ENCODE measurements at places on chromosomes 11 and 22. TPM values are rescaled to one million over a fixed set of nuclear protein-coding genes. Genes with fewer than 3 reads are reported as not detected.

The MFNG gene
- total RNA-seq: 0.36 TPM

- peak; percentile 95 for DNase-seq
These were observed 26.5 kb downstream of the SCGB1A1 start for GRCh38 chr11:62445314-62445740.

GRCh38 chr11:62931499-62932278, 10.5 kb upstream of the CHRM1 start:
- no peak for DNase-seq

The RASD2 gene
- total RNA-seq: 0.09 TPM

The SLC1A2 gene
- 23.6 TPM for total RNA-seq

DNA sequence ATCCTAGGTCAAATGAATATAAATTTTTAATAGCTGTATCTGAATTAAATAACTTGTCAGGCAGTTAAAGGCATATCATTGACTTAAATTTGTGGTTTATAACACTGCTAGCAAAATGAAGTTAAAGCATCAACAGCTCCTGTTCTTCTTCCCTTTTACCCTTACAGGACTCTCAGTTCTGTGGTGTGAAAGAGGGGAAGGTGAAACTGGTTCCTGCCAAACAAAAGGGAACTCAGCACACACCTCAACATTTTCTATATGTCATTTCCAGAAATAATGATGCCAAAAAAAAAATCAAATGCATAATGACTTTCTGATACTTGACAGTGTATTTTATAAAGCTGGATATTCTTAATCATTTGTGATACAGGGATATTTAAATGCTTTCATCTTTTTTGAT, 21.2 kb downstream of the ARL14EP start:
- no peak for DNase-seq

- no peak for DNase-seq
These were observed 106.3 kb downstream of the KCNQ1 start for GRCh38 chr11:2551131-2551530.

The SNX19 gene
- total RNA-seq: 122 TPM

GRCh38 chr22:39728236-39728860, 157.8 kb downstream of the CACNA1I start:
- no peak for DNase-seq

- no peak for DNase-seq
These were observed 108.5 kb upstream of the BID start for GRCh38 chr22:17882727-17883126.

- no peak for DNase-seq
These were observed 47.7 kb upstream of the SC5D start for GRCh38 chr11:121244884-121245283.

- DNase-seq: no peak
These were observed 6.2 kb downstream of the TANGO2 start for GRCh38 chr22:20026996-20027601.

DNA sequence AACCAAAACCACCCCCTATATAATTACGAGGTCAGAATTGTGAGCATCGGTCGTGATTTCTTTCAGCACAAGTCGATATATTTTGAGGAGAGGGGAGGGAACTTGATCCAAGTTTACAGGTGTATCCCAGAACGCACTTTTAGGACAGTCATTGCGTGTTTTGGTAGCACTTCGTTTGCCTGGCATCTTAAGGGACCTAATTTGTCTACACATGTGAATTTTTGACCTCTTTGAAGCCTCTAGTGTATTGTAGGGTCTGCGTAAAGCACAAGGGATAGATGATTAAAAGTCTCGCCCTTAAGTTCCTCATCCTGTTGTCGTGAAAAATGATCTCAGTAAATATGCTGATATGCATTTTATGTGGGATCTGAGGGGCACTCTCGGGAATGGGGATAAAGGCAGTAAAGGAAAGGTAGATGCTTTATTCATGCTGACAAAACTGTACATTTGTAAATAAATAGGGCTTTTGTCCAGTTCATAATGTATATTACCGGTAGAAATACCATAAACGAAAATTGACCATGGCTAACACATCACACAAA, 632 bp upstream of the CCDC34 start:
- DNase-seq: no peak

- DNase-seq: peak; percentile 96
These were observed 6.7 kb upstream of the AHNAK start for GRCh38 chr11:62553080-62553838.

The SPDYC gene
- not detected for total RNA-seq

DNA sequence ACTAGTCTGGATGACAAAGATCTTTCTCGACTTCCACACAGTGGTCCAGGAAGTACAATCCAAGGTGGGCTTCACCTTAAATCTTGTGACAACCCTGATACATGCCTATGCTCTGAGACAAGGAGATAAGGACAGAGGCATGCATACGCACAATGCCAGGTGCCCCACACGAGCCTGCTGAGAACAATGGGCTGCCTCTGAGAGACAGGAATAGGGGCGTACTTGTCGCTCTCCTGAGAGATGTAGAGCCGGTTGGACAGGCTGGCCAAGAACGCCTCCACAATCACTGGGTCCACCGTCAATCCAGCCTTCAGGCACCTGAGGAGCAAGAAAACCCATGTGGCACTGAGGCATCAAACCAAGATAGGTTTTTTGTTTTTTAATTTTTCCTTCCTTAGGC, 25.5 kb downstream of the SERPIND1 start:
- no peak for DNase-seq

- peak; percentile 11 for DNase-seq
These were observed 204.5 kb upstream of the NAV2 start for GRCh38 chr11:19508165-19508564.

The CARNS1 gene
- total RNA-seq: 0.16 TPM

The DDI1 gene
- total RNA-seq: not detected

GRCh38 chr11:12232817-12233601, 122.6 kb downstream of the MICAL2 start:
- DNase-seq: peak; percentile 94

The IGF2 gene
- 3.3 TPM for total RNA-seq

GRCh38 chr11:59426361-59427067, at the start of gene OR5A2:
TSS of gene OR5A2 (minus strand) at chr11:59426413. CDS start at chr11:59422953, 3,460 bp downstream.
- no peak for DNase-seq

DNA sequence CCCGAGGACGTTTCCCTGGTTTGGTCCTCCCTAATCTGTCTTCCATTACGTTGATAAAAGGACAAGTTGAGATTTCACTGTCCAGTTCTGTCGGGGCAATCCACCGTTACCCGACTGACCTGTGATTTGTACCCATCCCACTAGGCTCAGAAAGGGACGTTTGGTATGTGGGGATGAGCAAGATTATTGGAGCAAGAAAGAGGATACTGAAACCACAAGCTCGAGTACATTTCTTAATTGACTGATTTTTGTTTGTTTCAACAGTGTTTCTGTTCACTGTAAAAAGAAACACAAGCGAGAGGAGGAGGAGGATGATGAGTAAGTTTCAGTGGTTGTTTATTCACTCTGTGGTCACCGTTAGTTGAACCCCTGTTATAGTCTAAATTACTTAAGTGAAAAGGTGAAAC, 969 bp downstream of the CCDC117 start:
- DNase-seq: peak; percentile 41

The GSTT2 gene
- total RNA-seq: not detected

The NRXN2 gene
- total RNA-seq: 3.4 TPM

The IL18 gene
- total RNA-seq: 0.81 TPM

DNA sequence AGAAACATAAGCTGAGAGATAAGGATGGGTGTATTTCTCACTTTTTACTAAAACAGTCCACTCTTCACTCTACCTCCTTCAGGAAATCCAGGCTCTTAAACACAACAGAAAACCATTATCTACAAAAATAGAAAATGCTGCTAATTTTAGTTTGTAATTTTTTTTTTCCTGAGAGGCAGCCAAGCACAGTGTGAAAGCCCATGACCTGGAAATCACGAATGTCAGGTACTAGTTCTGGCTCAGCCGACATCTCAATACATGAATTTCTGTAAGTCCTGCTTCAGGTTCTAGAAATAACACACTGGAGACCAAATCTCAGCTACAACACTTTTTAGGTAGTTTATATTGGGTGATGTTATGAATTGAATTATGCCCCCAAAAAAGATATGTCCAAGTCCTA, 308.9 kb downstream of the KCNA4 start:
- DNase-seq: no peak

The JAML gene
- not detected for total RNA-seq

DNA sequence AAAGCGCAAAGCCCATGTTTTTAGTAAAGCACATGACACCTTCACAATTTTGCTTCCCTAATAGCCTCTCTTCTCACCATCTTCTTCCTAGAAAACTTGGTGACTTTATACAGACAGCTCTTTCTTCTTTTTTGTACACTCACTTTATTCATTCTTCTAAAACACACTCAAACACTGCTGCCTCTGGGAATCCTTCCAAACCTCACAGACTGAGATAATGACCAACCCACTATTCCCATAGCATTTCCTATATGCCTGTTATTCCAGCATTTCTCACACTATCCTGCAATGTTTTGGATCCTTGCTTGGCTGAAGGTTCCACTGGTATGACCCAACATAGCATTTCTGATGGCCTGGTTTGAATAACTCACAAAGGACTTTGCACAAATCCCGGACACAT, 442.1 kb upstream of the CCDC90B start:
- DNase-seq: no peak

DNA sequence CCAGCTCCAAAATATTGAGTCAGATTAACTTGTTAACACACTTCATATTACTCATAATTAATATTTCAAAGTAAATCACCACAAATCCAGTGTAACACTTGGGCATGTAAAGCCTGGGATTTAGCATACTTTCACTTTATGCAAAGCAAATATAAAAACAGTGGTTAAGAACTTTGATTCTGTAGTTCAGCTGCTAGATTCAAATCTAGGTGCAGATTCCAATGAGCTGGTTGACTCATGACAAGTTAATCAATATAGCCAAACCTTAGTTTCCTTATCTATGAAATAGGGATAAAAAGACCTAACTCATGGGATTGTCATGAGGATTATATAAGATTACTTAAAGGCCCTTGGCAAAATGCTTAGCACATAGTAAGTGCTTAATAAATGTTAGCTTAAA, 45.9 kb downstream of the ARHGAP42 start:
- no peak for DNase-seq

- DNase-seq: peak; percentile 74
These were observed 268.5 kb downstream of the TTC28 start for GRCh38 chr22:28411125-28411524.

- DNase-seq: peak; percentile 90
These were observed 26.9 kb downstream of the SNAP29 start for GRCh38 chr22:20885557-20886323.

The MS4A12 gene
- total RNA-seq: not detected

- peak; percentile 40 for DNase-seq
These were observed 5.3 kb downstream of the PICALM start for GRCh38 chr11:86063536-86063935.

- no peak for DNase-seq
These were observed 5.4 kb upstream of the POU2AF1 start for GRCh38 chr11:111384494-111384893.

DNA sequence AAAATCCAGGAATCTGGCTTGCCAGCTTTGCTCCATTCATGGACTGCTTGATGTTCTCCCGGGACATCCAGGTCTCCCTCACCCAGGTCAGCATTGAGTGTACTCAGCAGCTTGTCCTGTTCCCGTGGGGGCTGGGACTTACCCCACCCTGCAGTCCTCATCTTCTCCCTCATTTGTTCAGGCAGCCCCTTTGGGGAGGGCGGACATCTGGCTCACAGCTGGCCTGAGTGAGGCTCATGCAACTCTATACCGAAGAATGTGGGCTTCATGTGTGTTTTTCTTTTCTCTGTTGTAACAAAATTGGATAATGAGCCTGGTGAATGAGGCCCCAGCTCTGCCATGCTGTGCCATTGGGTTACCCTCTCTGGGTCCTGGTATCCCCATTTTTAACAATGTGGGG, 227.7 kb upstream of the TENM4 start:
- no peak for DNase-seq

DNA sequence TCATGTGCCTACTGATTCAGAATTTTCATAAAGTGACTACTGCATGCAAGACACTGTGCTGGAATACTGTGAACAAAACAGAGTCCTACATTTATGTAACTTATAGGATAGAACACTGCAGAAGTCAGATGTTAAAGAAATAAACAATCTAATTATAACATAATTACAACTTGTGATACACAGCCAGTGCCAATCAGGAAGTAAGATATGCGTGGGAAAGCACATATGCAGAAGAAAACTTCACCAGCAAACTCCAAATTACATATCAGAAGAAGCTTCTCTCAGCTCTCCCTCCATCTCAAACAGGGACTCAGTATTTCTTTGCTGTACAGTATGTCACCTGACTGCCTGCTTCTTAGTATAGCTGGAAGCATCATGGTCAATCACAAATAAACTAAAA, 37.4 kb downstream of the PAK1 start:
- no peak for DNase-seq

- no peak for DNase-seq
These were observed 176.1 kb downstream of the DBX1 start for GRCh38 chr11:19984048-19984742.

- peak; percentile 77 for DNase-seq
These were observed 48.3 kb downstream of the MYH9 start for GRCh38 chr22:36339171-36340065.

DNA sequence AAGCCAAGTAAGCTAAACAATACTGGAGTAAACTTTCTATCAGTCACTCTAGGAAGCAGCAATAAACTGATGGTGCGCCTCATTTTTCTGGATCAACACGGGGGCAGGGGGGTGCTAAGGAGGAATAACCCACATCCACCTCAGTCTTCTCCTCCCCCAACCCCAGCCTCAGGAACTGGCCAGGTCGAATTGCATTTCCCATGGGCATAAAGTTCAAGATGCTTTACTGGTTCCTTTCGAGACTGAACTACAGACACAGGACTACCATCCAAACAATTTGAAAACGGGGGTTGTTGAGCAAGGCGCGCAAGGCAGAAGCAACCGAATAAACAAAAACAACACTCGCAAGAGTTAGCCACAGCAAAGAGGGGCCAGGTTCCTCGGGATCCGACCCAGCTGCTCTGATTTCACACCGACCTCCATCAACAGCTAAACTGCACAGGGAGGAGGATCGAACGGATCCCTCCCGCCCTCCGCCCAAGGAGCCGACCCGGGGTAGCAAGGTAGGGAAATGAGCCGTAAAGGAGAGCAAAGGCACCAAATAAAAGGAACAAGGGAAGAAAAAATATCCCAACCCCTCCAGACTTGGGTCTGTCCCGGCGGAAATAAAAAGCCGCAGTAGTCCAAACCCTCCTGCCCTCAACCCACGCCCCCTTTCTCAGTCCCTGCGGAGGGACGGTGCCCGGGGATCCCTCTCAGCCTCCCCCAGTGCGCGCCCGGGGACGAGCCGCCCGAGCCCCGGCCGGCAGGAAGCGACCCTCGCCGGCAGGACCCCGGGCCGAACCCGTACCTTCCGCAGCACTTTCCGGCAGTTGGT, 801 bp downstream of the SESN3 start:
- peak; percentile 35 for DNase-seq

The CASP1 gene
- total RNA-seq: 21.0 TPM

The OR52N5 gene
- total RNA-seq: under 0.01 TPM

The CECR2 gene
- total RNA-seq: not detected

The P2RX6 gene
- 5.9 TPM for total RNA-seq
